Activated CD4-positive, alpha-beta T cell treated with anti-CD3 and anti-CD28 coated beads for 4 hours (primary cell): ENCODE measurements at places on chromosomes 5 and 9.

DNA sequence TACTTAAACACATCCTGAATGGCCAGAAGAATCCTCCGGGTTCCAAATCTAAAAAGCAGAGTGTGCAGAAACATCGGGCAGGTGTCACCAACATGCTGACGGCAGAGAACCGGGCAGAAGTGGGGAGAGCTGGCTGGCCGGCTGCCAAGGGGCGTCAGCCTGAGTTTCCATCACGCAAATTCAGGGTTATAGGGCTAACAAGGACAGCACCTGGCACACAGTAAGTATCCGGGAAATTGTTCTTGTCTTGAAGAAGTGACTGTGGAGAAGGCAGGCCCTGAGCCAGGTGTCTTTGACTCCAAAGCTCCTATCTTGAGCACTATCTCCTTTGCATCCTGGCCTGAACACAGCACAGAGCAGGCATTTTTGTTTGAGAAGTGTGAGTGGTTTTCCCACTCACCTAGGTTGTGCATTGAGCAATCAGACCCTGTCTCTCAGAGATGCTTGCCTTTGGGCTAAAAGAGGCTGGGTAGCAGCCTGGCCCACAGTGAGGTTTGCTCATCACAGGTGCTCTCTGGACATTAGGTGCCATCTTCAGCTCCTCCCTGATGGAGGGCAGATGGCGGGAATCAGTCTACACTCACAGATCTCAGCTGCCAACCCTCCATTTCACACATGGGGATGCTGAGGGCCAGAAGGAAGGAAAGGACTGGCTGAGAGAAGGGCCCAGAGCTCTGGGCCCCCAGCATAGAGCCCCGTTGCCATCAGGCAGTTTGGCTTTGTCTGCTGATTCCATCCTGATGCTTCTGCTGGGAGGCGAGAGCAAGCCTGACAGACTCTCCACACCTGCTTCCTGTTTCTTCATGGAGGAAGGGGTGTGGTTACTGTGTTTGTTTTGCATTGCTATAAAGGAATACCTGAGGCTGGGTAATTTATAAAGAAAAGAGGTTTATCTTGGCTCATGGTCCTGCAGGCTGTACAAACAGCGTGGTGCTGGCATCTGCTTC lies 52.8 kb downstream of the WHRN start:
- peak; percentile 7 for DNase-seq

- DNase-seq = no peak
Measured at GRCh38 chr5:174511714-174512253, 212.6 kb upstream of the MSX2 start.

- DNase-seq = no peak
Measured at GRCh38 chr9:97744710-97745708, 47.9 kb upstream of the XPA start.

DNA sequence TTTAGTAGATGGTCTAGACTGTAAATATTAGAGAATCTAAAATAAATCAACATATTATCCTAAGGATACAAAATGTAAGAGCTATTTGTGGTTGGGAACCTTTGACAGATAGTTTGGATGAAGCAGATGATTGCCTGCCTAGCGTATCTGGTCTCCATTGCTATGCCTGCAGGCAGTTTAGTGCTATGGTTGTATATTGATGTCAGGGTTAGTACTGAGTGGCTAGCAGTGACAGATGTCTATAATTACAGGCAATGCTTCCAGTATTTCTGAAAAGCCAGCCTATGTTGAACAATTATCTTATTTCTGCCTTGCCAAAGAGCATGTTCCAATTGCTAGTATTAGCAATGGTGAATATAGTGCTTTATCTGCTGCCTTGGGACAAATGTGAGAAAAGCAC lies 151.3 kb upstream of the TLX3 start:
- DNase-seq = no peak

DNA sequence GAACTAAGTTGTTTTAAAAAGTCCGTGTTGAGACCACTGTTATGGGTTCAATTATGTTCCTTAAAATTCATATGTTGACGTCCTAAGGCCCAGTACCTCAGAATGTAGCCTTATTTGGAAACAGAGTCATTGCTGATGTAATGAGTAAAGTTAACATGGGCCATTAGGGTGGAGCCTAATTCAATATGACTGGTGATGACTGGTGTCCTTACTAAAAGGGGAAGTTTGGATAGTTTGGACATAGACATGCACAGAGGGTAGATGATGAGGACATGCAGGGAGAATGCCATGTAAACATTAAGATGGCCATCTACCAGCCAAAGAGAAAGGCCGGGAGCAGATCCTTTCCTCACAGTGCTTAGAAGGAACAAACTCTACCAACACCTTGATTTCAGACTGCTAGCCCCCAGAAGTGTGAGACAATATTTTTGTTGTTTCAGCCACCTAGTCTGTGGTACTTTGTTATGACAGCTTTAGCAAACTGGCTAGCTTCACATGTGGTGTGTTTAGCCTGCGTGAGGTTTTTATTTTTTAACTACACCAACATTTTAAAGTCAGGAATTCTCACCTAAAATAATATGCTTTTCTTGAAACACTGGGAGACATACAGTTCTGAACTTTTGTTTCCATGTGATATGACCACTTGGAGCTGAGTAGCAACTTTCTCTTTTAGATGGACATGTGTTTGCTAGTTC lies 135.3 kb downstream of the YIPF5 start:
- no peak for DNase-seq

- DNase-seq = no peak
Measured at GRCh38 chr9:98462310-98462709, 206.9 kb upstream of the TBC1D2 start.
